Stimulated activated CD4-positive, alpha-beta T cell treated with anti-CD3 and anti-CD28 coated beads, TNF-alpha, amount 100 ng/mL, for 1 hour (primary cell): ENCODE measurements at places on chromosomes 1 and 21.

- DNase-seq, result peak; percentile 45
Measured at GRCh38 chr1:19643602-19644394, at the start of gene NBL1. NBL1 (plus strand) TSS chr1:19644311; CDS start chr1:19655031, 10,720 bp downstream.

- DNase-seq, result no peak
Measured at GRCh38 chr1:107668762-107669161, 296.2 kb downstream of the VAV3 start.

DNA sequence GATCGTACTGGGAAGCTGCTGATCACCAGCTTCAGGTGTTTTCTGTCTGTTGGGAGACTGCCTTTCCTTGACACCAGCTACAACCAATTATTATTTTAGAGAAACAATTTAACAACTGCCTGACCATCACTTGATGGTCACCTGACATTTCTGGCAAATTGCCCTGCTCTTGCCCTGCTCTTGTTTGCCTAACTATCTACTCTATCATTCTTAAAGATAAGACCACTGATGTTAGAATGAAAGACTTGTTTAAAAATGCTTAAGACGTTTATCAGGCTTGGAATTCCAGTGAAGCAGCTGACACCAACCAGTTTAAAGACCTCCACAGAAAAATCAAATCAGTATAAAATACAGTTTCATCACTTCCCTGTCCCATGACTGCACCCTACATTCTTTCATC lies 423.3 kb upstream of the CAMK1G start:
- no peak for DNase-seq

DNA sequence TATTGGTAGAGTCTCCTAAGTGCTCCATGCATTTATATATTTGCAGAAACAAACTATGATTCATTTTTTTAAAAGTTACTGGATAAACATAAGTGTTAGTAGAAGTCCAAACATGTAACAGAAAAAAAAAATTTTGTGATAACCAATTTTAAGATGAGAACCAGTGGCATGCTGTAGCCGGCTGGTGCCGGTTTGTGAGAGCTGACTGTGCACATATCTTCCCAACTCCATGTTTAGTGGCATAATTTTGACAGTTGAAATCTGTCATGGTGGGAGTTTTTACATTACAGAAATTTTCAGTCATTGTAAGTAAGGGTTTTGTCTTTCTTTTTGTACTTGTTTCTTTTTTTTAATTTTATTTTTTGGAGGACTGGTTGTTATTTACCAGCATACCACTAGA lies 141.2 kb downstream of the TTLL7 start:
- no peak for DNase-seq

DNA sequence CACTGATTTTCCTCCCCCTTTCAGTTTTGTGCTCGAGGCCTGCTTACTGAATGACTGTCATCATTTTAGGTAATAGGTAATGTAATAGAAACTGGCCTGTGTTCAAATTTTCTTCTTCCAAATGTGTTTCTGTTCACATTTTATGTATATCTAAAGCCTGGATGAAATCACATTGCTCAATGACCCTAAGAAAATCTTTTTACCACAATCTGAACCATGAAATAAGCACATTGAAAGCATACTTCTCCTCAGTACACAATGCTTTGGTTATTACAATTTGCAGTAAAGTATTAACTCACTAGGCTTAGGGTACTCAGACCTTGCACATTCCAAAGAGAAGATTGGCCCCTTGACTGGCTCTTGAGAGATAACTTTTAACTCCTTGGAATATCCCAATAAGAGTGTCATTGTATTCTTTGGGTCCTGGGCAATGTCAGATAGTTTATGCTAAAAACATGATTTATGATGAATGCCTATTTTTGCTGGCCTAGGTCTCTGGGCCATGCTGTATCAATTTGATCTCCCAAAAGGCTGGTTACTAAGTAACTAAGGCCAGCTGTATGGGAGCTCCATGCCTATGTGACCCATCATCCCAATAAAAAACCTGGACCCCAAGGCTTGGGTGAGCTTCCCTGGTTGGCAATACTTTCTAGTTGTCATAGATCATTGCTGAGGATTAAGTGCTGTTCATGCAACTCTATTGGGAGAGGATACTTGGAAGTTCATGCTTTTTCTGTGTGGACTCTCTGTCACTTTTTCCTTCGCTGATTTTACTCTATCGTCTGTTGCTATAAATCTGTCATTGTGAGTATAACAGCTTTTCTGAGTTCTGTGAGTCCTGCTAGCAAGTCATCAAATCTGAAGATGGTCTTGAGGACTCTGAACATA lies 293.9 kb downstream of the GRIK1 start:
- DNase-seq, result no peak

DNA sequence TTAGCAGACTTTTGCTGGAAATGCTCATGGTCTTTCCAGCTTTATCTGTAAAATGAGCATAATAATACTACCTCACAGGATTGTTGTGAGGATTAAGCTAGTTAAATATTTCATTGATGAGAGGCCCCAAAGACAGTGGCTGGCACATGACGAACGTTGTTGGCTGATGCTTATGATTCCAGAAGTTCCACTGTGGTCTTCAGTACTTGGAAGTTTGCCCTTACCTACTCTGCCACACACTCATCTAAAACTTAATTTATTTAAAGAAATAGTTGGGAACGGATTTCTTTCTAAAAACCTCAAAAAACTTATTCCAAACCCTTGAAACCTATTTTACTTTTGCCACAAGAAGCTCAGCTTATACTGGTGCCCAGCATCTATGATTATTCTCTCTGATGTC lies 170.7 kb downstream of the DHRS3 start:
- DNase-seq, result no peak

- no peak for DNase-seq
Measured at GRCh38 chr1:41014871-41015270, 6.7 kb downstream of the SLFNL1 start.

DNA sequence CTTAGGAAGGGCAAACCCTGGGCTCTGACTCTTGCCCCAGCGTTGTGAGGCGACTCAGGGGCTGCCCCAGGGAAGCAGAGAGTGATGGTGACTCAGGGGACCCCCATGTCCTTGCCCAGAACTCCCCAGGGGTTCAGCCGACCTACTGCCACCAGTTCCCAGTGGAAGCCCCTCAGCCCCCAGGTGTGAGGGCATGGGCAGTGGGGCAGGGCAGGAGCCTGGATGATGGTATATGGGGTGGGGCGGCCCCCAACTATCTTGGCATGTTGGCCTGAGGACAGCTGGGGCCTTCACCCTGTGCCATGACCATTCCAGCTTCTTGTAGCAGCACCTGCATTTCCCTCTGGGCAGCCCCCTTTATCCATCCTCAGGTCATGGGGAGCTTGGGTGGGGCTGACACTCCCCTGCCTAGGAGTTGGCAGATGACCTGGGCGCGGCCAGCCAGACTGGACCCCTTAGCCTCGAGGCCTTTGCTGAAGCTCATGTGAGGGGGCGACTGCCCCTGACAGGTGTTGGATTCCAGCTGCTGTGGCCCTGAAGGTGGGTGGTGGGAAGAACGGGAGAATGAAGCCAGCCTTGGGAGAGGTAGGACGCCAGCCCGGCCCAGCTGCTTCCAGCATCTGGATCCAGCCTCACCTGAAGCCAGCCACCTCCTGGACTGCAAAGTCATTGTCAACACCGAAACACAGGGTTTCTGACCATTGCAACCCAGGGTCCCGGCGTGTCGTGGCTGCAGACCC lies 1.8 kb upstream of the FNDC10 start:
- DNase-seq, result no peak

GRCh38 chr1:235783148-235783776 lies 83.4 kb downstream of the LYST start:
- DNase-seq, result no peak

GRCh38 chr1:169869426-169869825 lies 24.3 kb downstream of the SCYL3 start:
- DNase-seq, result no peak

DNA sequence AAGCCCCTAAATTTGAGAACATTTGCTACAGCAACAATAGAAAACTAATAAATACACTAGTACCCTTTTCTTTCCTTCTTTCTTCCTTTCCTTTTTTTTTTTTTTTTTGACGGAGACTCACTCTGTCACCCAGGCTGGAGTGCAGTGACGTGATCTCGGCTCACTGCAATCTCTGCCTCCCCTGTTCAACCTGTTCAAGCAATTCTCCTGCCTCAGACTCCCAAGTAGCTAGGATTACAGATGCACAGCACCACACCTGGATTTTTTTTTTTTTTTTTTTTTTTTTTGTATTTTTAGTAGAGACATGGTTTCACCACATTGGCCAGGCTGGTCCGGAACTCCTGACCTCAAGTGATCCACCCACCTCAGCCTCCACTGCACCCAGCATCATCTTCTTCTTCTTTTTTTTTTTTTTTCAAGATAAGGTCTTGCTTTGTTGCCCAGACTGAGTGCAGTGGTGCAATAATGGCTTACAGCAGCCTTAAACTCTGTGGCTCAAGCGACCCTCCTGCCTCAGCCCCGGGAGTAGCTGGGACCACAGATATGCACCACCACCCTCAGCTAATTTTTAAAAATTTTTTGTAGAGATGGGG lies 19.6 kb upstream of the CBR3 start:
- DNase-seq, result no peak

DNA sequence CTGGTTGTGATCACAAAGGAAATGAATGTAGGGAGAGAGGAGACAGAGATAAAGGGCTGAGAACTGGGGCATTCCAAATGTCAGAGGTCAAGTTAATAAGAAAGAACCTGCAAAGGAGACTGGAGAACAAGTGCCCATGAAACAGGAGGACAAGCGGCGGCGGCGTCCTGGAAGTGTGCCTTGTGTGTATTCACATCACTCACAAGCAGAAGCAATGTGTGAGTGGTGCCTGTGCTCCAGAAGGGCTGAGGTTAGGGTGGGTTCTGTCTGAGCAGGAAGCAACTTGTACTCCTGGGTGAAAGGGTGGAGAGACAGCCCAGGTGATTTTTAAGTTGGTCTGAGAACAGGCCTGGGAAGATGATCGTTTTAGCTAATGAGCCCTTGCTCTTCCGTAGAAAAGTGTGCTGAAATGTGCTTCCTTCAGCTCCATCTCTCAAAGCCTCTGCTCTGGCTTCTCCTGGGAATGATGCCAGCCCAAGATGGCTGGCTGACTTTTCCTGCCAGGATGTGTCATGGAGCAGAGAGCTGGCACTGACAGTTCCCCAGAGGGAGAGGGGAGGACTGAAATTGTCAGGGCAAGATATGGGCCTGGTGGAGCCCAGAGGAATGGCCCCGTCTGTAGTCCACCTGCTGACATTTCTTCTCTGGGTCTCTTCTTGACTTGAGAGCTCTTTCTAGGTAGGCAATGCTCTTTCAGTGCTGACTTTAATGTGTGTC lies 25.1 kb upstream of the PLEKHA6 start:
- no peak for DNase-seq

DNA sequence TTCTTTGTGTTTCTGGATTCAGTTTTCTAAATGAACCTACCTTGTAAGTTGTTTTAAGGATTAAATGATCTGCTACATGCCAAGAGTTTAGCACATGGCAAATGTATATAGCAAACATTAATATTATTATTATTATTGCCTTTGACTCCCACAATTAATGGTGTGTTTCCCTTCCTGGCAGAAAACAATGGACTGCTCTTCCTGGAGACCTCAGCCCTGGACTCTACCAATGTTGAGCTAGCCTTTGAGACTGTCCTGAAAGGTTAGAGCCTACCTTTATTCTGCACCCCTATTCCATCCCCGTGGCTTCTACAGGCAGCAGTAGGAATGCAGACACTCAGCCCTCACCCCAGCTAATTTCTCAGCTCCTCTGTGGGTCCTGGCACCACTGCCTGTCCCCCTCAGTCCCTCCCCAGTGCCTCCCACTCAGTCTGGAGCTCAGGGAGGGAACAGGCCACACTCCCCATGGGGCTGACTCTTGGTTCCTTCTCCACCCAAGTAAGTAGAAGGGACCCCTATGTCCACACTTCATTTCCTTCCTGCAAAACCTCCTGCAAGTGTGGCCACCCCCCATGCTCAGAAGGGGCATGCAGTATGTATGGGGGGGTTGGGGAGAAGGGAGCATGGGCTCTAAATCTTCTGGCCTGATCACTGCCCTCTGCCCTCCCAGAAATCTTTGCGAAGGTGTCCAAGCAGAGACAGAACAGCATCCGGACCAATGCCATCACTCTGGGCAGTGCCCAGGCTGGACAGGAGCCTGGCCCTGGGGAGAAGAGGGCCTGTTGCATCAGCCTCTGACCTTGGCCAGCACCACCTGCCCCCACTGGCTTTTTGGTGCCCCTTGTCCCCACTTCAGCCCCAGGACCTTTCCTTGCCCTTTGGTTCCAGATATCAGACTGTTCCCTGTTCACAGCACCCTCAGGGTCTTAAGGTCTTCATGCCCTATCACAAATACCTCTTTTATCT lies 8.8 kb downstream of the RAB25 start:
- no peak for DNase-seq

DNA sequence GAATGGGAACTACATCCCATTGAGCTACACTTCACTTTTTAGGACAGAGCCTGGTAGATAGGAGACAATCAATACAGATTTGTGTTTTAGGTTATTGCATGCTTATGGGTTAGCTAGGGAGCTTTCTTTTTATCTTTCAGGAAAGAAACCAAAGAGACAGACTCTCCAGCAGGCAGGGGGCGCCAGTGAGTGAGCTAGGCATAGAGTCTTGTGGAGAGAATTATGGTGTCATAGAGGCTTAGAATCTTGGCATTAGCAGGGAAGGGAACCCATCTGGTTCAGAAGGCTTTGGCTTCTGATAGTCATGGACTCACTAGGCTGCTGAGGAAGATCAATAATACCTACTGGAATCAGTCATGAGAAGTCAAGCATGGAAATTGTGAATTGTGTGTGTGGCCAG lies at the start of gene SMCP:
TSS of gene SMCP (plus strand) at position 281 of the 400 bp plus-strand sequence. CDS start 6,101 bp downstream, outside the sequence.
- DNase-seq, result no peak

DNA sequence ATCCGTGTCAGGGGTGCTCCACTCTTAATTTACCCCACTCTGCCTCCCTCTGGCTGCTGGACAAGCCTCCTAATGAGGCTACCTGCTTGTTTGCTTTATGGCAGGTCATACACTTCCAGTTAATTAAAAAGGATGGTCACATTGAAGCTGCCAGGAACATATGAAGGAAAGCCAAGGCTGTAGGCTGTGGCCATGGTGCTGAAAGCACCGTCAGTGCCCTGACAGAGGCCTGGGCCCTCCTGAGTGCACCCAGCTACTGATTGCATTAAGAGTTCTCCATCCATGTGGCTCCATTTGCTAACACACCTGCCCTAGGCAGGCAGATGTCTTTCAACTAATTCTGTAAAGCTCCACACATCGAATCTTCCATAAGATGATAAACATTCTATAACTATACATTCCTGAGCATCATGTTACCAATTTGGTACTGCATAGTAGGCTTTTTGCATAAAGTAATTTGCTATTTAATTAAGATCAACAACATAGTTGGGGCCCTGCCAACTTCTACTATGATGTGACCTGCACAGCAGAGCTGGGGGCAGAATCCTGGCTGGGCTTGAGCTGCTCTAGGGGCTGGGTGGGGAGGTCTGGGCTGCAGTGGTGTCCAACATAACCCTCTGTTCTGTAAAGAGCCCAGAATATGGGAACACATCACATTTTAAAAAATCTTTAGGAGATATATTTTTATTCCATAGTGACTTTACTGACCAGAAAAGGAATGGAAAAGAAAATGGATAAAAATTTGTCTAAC lies 224.8 kb downstream of the SIPA1L2 start:
- DNase-seq, result no peak

- no peak for DNase-seq
Measured at GRCh38 chr1:229217716-229218115, 53.2 kb upstream of the RAB4A start.
